ENCODE measurements at places on chromosomes 1 and 21.

- DNase-seq = no peak
These were observed 77.3 kb upstream of the NEK7 start for GRCh38 chr1:198079432-198079951.

- DNase-seq = no peak
These were observed 25.2 kb upstream of the DYRK1A start for GRCh38 chr21:37341254-37341960.

DNA sequence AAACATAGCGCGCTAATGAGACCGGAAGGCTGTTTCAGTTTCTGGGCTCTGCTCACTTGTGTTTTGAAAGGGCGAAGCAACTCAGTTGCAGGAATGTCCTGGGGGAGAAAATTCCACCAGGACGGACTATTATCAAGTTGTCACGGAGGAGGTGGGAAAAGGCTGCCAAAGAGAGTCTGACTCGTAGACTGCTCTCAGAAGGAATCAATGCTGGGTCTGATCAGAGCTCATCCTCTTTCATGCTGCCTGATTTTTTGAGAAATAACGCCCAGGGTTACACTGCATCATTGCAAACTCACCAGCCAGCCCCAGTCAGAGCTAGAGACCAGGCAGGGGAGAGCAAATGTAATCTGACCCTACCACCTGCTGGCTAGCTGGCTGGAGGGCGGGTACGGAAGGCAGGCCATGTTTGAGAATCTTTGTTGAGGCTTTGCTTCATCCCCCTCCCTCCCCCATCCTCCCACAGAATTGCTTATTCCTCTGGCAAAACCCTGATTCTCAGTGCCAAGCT is 36.4 kb upstream of the BCL9 start:
- no peak for DNase-seq

DNA sequence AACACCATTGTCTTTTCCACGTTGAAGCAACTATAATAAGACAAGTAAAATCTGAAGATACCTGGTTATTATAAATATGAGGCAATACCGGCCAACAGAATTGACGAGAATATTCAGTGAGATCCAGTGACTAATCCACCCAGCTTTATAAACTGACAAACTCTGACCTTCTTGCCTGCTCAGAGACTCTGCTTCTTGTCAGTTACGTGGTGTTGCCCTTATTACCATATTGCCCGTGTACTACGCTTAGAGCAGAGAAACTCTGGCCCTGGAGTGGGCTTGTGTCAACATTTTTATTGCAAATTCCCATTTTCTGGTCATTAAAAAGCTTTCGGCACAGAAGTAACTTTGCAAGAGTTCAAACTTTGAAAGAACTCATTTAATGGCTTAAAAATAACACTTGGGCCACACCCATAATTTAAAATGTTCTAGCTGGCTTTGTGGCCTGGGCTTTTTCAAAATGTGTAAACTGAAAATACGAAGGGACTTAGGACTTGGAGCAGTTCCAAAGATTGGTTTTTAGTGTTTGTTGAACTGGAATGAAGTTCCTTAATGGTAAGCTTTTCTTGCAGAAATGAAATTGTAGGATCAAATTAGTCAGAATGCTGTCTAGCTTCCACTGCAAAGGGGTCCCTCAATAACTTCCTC is 266.2 kb downstream of the LMO4 start:
- no peak for DNase-seq

- no peak for DNase-seq
These were observed 465.5 kb downstream of the MATN1 start for GRCh38 chr1:30257742-30258380.

DNA sequence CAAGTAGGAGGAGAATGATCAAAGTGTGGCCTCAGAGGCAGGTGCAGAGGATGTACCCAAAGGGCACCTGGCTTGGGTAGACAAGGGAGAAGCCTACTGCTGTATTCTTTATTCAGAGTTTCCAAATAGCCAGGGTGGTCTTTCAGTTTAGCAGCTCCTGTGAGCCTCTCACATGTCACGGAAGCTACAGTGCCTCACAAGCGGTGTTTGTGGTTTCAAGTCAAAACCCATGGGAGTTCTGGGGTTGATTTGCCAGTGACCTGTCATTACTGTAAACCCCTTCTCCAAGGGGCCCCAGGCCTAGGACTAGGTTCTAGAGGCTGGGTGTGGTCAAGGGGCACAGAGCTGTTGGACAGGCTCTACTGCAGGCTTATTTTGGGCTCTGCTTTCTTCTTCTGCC is 10.2 kb upstream of the IL10 start:
- DNase-seq = no peak

DNA sequence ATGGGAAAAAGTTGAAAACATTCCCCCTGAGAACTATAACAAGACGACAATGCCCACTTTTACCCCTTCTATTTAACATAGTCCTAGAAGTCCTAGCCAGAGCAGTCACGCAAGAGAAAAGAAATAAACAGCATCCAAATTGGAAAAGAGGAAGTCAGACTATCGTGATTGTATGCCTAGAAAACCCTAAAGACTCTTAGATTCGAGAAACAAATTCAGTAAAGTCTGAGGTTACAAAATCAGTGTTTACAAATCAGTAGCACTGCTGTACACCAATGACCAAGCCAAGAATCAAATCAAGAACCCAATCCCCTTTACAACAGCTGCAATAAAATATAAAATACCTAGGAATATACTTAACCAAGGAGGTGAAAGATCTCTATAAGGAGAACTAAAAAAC is 72.4 kb downstream of the POU2F1 start:
- no peak for DNase-seq

GRCh38 chr1:53637511-53638359 is 101.2 kb downstream of the GLIS1 start:
- no peak for DNase-seq

DNA sequence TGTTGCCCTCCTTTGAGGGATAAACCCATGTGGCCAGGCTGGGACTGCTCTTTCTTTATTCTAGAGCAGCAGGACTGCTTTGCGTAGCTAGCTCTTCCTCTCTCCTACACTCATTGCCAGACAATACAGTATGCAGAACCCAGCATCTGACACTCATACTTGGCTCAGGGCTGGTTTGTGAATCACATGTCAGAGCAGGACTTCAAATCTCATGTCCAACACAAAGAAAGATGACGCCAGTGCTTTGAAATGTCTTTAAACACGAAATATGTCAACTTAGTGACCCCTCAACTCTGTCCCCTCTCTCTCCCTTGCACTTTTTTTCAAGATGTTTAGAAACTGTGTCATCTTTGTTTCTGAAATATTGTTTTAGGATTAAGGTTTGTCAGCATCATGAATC is 135.0 kb downstream of the TGFB2 start:
- DNase-seq = no peak

GRCh38 chr1:210340841-210341240 is 12.1 kb downstream of the HHAT start:
- no peak for DNase-seq

GRCh38 chr1:177780096-177780700 is 189.7 kb downstream of the SEC16B start:
- DNase-seq = no peak

GRCh38 chr1:175209493-175209921 is 16.9 kb upstream of the KIAA0040 start:
- DNase-seq = no peak

DNA sequence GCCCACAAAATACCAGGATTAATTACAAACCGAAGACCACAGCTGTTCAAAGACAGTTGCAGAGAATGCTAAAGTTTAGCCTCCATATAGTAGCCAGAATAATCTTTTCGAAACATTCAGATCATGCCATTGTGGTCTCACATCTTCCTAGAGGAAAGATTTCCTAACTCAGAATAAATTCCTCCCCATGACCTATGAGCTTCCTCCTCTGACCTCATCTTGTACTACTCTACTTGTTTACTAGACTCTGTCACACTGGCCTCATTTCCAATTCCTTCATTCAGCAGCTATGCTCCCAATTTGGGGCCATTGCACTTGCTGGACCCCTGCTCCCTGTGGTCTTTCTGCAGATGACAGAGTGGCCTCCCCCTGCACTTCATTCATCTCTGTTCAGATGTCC is 71.8 kb upstream of the LRRC53 start:
- no peak for DNase-seq

- DNase-seq = no peak
These were observed 49.3 kb downstream of the AZIN2 start for GRCh38 chr1:33130297-33130696.

GRCh38 chr1:236536540-236536939 is 12.8 kb downstream of the LGALS8 start:
- DNase-seq = no peak

DNA sequence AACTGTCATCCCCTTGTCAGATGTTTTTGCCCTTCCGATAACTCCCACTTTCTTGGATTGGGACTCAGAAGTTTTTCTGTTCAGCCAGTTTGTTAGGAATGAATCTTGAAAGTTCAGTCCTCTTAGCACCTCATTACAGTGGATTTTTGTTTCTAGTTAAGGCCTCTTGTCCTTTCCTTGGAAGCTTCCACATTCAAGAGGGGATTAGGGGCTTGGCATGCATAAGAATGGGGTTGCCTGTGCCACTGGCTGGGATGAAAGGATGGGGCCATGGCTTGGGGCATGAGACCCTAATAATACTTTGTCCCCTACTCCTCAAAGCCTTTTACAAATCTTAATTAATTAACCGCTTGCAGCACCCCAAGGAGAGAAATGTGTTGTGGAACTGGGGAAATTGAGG is 2.4 kb upstream of the DHDDS start:
- no peak for DNase-seq
